ENCODE measurements at places on chromosomes 1 and 21.

- DNase-seq: no peak
Observed at GRCh38 chr21:36608897-36609225, 90.1 kb upstream of the SIM2 start.

DNA sequence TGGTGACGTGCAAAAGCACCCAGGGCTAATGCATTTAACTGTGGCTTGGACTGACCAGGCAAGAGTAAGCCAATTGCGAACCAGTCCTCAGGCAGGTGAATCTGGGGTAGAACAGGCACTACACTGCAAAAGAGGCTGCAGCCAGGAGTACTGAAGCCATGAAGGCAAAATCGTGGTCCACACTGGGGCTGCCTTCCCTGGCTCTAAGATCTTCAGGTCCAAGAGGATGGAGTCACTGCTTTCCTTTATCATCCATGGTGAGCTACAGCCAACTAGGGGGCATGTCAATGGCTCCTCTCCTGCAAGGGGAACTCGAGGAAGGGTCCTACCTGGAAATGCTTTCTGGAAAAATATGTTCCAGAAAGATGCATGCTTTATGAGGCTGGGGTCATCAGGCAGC, 100.6 kb upstream of the AJAP1 start:
- DNase-seq: no peak

DNA sequence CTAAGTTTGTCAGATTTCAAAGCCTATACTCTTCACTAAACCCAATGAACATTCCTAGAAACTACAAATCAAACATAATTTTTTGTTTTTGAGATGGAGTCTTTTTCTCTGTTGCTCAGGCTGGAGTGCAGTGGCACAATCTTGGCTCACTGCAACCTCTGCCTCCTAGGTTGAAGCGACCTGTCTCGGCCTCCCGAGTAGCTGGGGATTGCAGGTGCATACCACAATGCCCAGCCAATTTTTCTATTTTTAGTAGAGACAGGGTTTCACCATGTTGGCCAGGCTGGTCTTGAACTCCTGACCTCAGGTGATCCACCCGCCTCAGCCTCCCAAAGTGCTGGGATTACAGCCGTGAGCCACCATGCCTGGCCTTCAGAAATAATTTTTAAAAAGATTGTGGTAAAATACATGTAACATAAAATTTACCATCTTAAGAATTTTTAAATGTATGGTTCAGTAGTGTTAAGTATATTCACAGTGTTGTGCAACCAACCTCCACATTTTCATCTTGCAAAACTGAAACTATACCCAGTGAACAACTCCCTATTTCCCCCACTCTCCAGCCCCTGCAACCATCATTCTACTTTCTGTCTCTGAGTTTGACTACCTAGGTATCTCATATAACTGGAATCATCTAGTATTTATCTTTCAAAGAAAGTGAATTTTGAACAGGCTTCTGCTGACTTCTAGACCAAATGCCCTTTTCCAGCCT, 2.7 kb upstream of the CFAP141 start:
- DNase-seq: no peak

DNA sequence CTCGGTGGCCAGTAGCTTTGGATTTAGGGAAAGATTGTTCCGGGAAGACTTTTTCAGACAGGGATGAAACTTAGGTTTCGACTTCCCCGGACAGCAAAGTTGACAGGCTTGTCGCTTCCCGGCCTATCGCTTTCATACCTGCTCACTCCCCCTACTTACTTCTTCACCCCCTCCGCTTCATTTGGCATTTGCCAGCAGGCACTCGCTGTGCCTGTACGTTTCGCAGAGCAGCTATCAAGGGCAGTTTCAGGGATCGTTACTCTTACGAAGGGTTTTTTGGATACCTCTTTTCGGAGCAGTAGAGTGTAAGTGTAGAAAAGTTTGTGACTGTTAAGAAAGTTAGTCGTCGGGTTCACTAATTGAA, 393 bp downstream of the BLZF1 start:
- no peak for DNase-seq

Measured in NCI-H2029 (cell line).